Activated CD4-positive, CD25-positive, alpha-beta regulatory T cell treated with anti-CD3 and anti-CD28 coated beads, Interleukin-2, amount 50 U/mL, for 24 hours (primary cell): ENCODE measurements at places on chromosomes 7 and 10.

DNA sequence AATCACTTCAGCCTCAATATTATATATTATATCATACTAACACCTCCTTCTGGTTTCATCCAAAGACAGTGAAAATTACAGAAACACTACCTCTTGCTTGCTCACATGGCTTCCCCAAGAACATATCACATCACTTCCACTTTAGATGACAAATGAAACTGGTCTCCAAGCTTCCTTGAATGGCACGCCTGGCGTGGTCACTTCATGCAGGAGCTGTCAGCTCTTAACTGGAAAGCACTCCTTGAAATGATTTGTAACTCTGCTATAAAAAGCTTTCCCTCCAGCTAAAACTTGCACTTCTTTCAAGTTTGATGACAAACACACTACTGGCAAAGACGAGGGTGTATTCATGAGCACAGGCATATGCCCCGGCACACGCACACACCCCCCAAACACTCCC lies 84.1 kb upstream of the INHBA start:
- ATAC-seq: no peak

DNA sequence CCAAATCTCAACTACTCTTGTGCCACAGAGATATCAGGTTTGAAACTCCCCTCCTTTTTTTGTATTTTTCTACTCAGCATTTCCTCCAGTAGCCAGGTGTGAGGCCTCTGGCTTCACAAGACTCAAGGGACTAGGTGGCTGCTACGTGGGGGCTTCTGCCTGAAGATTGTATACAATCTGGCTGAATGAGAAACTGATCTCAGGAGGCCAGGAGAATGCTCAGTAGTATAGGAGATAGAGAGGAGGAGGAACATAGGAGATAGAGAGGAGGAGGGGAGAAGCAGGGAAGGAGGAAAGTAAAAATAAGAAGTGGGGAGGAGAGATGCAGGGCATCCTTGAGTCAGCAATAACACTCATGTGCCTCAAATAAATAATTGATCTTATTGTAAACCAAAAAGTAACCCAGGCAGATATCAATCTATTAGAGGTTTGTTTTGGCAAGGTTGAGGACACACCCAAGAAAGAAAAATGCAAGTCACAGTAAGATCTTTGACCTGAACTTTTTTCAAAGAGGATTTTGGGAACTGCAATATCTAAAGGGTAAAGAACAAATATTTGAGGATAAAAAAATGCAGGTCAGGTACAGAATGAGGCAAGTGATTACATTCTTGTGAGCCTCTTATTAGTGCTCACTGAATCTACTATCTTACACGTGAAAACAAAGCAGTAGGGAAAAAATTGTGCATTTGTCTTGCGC lies 36.8 kb downstream of the AKR1C8 start:
- ATAC-seq: no peak

DNA sequence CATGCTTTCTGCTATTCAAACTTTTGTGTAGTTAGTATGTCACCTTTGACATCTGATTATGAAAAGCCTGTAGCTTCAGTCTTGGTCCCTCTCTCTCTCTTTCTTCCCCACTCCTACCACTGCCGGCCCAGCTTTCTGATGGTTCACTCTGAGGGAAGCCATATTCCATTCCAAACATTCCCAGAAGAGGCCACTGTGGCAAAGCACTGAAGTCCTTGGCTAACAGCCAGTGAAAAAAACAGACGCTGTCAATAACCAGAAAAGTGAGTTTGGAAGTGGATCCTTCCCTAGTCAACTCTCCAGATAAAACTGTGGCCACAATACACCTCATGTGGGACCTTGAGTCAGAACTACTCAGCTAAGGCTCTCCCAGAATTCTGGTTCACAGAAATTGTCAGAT lies 950.7 kb upstream of the PHF14 start:
- no peak for ATAC-seq

GRCh38 chr7:117992635-117993376 lies 119.6 kb upstream of the CTTNBP2 start:
- ATAC-seq: no peak

- no peak for ATAC-seq
These were observed 34.6 kb upstream of the ST7 start for GRCh38 chr7:116918704-116919103.

DNA sequence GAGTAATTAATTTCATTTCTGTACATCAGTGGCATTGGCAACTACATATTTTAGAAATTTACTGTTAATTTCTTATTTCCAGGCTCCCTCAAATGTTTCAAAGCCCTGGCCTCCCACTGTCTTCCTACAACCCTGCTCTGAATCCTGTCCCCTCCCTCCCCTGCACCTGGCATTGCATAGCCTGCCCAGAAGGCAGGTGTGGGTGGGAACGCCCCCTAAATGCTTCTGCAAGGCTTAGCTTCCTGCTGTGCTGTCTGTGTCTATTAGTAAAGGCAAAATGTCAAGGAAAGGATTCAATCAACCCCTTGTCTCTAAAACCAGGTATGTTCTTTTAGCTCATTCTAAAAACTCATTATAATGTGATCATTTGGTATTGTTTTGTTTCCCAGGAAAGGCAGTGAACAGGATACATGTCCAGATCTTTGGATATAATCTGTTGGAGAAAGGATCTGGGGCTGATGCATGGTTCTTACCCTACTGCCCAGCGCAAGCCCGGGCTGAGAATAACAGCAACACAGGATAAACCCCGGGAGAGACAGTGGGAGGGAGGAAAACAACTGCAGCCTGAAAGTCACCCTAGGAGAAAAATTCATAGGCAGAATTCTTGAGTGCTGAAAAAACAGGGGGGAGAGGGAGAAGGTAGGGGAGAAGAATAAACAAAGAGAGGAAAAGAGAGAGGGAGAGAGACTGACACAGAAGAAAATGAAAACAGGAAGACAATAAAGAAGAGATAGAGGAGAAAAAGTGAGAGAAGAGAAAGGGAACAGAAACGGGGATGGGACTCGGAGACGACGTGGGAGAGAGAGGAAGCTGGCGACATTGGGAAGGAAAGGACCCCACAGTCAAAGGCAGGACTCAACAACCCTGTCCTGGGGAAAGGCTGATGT lies 589 bp downstream of the ZNF488 start:
- ATAC-seq: no peak

- ATAC-seq: peak; percentile 41
These were observed 1.4 kb upstream of the SVIL start for GRCh38 chr10:29636178-29636577.

DNA sequence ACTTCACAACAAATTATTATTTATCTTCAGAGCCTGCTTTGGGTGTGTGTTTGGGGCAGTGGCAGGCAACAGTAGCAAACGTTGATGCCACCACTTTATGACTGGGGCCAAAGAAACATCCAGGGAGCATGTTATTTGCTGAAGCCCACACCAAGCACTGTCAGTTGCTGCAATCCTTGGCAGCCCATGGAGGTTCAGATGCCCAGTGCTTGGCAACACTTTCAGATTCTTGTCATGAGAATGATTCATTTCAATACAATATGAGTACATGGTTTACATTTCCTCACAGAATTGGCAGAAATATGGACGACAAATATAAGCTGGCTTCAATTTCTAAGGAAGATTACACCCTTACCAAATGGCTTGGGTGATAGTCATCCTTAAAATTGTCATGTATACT lies 46.5 kb upstream of the GLI3 start:
- ATAC-seq: no peak

GRCh38 chr10:11280187-11280932 lies 262.7 kb downstream of the CELF2 start:
- no peak for ATAC-seq

DNA sequence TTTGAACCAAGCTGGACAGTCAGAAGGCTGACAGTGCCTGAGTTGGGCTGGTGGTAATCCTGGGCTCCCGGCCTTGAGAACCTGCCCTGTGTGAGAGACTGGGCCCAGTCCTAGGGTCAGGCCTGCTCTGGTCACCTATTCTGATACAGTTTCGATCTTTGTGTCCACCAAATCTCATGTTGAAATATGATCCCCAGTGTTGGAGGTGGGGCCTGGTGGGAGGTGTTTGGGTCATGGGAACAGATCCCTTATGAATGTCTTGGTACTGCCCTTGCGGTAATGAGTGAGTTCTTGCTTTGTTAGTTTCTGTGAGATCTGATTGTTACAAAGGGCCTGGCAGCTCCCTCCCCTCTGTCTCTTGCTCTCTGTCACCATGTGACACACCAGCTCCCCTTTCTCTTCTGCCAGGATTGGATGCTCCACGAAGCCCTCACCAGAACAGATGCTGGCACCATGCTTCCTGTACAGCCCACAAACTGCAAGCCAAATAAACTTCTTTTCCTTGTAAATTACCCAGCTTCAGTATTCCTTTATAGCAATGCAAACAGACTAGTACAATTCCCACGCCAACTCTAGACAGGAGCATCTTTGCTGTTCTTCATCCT lies 111.8 kb upstream of the ZNF438 start:
- no peak for ATAC-seq

GRCh38 chr7:135791543-135792362 lies 43.1 kb upstream of the FAM180A start:
- no peak for ATAC-seq

GRCh38 chr7:19663816-19664462 lies 44.9 kb downstream of the POLR1F start:
- no peak for ATAC-seq

DNA sequence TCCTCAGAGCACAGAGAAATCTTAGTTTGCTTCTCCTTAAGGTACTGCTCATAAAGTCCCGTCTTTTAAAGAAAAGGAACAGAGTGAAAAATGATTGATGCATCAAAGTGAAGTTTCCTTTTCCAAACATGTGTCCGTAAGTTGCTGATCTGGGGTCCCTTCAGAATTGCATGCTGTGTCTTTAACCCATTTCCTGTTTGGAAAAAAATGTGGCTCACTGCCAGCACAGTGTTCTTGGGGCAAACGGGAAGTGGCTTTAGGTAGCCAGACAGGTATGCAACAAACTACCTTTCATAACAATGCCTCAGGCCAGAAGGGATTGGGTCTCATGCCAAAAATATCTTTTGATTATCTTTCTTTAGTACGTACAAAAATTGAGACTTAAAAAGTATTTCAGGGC lies 50.9 kb downstream of the TFAM start:
- ATAC-seq: no peak
